ENCODE measurements at places on chromosomes 4 and X.
A peak's percentile ranks its signal among the peaks of the same experiment; 100 is the strongest.

DNA sequence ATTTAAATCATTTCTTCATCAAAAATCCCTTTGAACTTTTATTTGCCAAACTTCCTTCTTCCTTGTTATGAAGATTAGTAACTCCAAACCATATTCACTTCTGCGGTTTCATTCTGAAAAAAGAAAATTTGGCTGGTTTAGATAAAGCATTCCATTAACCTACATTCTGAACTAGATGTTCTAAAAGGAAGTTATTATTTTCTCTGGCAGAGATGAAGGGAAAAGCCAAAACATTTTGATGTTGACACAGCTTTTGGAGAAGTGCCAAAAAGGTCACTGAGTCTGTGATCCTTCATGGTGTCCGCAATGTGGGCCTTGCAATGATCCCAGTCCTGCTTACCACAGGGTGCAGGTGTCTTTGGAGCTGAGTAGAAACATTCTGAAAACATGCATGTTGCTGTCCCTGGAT lies 36.0 kb downstream of the CXCL8 start:
- DNase-seq = no peak

DNA sequence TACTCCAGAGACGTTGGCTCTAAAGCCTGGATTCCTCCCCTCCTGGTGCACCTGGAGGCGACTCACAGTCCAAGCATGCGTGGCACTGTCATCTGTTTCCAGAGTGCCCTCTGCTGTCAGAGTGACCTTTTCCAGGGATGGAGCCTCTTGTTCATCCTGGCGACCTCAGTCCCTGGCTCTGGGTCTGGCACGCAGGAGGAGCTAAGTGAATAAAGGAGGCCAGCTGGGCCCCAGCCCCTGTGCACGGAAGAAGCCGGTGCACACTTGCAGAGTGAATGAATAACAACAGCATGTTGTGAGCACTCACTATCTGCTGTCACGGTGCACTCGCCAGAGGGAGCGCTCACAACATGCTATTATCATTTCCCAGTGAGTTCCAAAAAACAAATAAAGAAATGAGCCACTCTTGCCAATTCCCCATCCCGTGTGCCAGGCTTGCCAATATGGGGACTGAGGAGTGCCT lies 27.8 kb upstream of the PSAPL1 start:
- DNase-seq = no peak

DNA sequence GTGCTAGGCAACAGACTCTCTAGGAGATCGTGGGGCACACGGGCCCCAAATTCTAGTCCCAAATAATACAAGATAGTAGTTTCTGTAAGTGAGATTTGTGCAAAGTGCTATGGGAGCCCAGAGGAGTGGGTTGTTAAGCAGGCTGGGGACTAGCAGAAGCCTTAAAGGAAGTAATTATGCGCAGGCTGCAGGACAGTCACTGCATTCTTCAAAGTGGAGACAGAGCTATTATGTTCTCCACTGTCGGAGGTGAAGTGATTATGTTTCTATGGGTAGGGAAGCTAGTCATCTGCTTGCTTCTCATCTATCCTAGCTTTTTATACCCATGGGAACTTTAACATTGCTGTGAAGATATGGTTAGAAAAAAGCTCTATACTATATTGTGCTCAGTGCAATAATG lies 154.2 kb downstream of the CPE start:
- no peak for DNase-seq

GRCh38 chr4:113951263-113951662 lies 28.2 kb downstream of the ARSJ start:
- DNase-seq = no peak

- no peak for DNase-seq
Observed at GRCh38 chr4:184368290-184368689, 106.1 kb downstream of the IRF2 start.

DNA sequence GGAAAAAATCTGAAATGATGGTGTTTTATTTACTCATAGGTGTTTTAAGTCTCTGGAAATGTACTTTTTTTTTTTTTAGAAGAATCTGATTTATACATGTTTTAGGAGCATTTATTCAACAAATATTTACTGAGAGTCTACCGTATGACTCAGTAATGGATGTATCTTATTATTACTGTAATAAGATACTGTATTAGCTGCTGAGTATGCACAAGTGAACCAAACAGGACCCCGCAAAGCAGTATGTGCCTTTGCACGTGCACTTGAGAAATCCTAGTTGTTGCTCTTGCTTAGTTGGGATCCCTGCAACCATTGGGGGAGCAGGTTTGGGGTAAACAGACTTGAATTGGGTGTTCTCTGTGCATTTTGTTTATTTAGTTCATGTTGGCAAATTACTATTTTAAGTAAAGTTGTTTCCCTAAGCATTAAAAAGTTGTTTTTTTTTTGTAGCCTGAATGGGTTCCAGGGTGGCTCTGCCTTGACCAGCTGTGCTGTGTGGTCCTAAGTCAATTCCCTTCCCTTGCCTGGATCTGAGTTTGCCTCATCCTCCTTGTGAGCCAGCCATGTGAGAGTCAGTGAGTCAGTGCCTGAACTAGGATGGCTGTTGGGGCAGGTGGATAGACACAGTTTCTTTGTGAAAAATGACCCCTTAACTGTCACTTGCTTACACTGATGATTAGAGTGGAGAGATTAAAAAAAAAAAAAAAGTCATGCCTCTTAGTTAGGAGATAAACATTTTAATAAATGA lies 27.7 kb downstream of the DCUN1D4 start:
- DNase-seq = no peak

DNA sequence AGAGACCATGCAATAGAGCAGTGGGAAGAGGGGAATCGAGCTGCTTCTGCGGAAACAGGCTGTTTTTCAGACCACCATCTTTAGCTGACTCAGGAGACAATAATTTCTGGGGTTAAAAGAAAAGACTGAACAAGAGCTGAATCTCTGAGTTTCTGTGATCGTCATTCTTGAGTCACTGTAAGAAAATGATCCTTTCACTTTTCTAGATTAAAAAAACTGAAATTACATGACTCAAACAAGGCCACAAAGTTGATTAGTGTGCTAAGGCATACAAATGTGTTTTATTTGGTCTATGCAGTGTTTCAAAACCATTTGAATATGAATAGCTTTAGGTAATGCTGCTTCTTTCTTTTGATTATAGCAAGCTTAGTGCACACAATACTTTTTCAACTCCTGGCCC lies 194.4 kb upstream of the RPL34 start:
- DNase-seq = no peak

- DNase-seq = peak; percentile 49
Observed at GRCh38 chr4:184475096-184475461, 729 bp upstream of the IRF2 start.

DNA sequence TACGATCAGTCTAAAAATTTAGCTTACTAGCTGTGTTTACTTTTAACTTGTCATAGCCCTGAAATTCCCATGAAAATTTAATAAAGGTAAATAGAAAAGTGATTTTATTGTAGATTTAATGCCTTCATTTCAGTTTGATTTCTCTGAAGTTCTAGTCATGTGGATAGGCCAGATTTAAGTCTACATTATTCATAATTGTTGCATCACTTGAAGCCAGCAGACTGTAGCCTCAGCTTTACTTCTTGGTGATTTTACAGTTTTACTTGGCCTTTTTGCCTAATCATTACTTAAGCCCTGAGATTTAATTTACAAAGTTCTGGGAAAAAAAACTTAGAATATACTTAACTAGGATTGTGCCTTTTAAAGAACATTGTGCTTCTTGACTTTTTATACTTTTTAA lies 73.5 kb upstream of the FHDC1 start:
- no peak for DNase-seq

DNA sequence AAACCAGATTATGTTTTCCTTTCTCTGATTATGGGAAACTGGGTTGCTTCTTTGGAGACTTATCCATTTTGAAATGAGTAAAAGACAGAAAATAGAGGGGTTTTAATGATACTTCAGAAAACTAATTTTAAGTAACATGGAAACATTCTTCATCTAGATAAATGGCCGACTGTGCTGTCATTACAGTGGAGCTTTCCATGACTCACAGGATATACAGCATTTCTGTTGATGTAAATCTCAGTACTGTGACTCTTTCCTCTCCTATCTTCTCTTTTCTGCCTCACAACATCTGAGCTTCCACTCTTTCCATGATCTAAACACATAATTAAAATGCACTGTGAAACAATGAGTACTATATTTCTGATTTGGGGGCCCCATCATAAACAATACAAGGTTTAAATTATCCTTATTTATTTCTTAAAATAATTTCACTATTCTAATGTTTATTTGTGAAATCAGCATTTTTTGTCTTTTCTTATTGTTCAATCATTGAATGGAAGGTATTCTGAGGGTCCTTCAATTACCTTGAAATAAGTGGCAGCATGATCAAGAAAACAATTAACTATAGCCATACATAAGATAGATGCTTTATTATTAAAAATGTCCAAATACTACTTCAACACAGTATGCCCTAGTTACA lies 19.3 kb downstream of the SEC24D start:
- no peak for DNase-seq

GRCh38 chr4:5656415-5656814 lies 51.9 kb downstream of the EVC2 start:
- DNase-seq = no peak

- no peak for DNase-seq
Observed at GRCh38 chr4:153267890-153268289, 63.6 kb downstream of the TRIM2 start.

GRCh38 chrX:2819345-2820135 lies 9.2 kb upstream of the GYG2 start:
- DNase-seq = no peak

DNA sequence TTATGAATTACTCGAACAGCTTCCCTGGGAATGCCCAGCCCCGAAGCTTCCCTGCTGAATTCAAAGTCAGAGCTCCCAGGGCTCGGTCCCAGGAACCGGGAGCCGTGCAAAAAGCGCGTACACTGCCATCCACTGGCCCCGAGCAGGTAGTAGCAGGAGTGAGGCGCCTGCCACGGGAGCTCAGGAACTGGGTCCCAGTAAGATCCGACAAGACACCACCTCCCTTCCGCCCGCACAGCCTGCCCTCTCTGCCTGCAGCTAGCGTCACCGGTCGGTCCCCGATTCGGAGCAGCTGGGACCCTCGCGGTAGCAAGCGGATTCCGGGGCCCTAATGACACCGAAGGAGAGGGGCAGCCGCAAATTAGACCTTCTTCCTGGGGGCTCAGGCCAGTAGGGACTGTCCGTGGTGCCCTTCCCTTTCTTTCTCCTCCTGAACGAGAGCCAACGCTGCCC lies 1.2 kb downstream of the CORIN start:
- peak; percentile 22 for DNase-seq

- no peak for DNase-seq
Observed at GRCh38 chr4:159446266-159446976, 343.5 kb downstream of the RAPGEF2 start.

- no peak for DNase-seq
Observed at GRCh38 chr4:39085891-39086290, 23.9 kb downstream of the KLHL5 start.

DNA sequence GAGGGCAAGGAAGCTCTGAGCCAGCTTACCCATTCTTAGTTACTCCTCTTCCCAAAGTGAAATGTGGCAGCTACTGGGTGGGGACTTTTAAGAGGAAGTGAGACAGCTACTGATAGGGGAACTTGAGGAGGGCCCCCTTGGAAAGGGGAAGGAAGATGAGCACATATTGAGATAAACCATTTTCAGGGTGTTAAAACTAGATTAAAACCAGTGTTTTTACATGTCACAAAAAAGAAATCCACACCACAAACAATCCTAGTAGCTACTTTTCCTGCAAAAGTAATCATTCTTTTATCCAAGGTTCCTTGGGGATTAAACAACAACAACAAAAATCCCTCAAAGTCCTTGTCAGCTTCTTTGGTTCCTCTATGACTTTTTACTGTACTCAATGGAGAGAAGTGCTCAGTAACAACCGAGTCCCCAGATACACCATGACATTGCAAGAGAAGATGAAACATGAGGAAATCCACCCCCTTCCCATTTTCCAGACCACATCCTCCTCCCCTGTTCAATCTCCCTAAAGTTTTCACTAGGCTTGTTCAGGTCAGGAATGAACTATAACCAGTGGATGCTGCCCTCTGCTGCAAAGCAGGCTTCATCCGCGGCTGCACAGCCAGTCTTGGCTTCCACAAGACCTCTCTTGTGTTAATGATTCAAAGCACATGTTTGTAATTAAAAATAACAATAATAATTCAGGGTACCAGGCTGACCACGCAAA lies 113.5 kb upstream of the TMEM164 start:
- DNase-seq = no peak

- no peak for DNase-seq
Observed at GRCh38 chr4:10273030-10273429, 156.4 kb upstream of the WDR1 start.

DNA sequence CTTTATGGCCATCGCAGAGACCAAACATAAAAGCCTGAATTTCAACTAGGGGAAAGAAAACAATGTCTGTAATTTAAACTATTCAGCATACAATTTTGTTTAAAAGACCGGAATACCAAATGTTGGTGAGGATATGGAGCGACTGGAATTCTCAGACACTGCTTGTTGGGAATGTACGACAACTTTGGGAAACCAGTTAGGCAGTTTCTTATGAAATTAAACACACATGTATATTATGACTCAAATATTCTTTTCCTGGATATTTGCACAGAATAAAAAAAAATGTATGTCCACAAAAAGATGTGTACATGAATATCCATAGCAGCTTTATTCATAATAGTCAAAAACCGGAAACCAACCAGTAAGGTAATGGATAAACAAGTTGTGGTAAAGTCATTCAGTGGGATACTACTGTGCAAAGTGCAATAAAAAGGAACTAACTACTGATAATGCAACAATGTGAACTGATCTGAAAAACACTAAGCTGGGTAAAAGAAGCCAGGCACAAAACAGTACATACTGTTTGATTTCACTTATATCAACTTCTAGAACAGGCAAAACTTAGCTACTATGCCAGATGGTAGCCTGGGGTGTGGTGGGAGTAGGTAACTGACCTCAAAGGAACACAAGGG lies 152.7 kb upstream of the FTHL17 start:
- DNase-seq = no peak

DNA sequence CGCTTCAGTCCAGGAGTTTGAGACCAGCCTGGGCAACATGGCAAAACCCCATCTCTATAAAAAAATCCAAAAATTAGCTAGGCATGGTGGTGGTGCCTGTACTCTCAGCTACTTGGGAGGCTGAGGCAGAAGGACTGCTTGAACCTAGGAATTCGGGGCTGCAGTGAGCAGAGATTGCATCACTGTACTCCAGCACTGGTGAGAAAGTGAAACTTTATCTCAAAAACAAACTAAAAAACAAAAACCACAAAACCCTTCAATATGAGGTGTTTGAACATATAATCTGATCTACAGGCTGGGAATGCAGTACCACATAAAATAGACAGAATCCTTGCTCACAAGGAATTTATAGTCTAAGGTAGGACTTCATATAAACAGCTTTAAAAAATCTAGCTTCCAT lies 103.9 kb downstream of the PDS5A start:
- DNase-seq = no peak

- no peak for DNase-seq
Observed at GRCh38 chrX:18034945-18035344, 173.8 kb upstream of the RAI2 start.
